Fibroblast of mammary gland (primary cell): ENCODE measurements at places on chromosomes 13 and 19.
A peak's percentile ranks its signal among the peaks of the same experiment; 100 is the strongest.

GRCh38 chr13:110627761-110628476 lies 12.6 kb downstream of the NAXD start:
- no peak for DNase-seq

GRCh38 chr19:38849147-38849859 lies 483 bp downstream of the HNRNPL start:
- DNase-seq = peak; percentile 92

DNA sequence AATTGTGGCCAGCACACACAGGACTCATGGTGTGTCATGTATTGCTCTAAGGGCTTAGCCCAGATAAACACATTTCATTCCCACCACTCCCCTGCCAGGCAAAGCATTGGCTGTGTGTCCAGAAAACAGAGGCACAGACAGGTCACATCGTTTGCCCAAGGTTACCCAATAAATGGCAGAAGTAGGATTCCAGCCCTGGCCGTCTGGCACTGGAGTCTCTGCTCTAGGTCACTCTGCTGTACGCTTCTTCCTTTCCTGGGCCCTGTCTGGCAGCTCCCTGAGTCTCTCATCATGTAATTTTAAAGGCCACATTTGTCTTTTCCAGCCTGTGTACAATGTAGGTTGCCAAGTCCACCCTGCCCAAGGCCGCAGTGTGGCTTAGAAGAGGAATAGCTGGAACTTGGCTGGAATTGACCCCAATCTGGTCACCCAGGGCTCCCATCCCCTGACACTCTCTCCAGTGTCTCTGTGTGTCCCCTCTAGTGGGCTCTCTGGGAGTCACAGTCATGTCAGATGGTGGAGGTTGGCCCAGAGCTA lies 264.5 kb upstream of the TSHZ3 start:
- DNase-seq = no peak

DNA sequence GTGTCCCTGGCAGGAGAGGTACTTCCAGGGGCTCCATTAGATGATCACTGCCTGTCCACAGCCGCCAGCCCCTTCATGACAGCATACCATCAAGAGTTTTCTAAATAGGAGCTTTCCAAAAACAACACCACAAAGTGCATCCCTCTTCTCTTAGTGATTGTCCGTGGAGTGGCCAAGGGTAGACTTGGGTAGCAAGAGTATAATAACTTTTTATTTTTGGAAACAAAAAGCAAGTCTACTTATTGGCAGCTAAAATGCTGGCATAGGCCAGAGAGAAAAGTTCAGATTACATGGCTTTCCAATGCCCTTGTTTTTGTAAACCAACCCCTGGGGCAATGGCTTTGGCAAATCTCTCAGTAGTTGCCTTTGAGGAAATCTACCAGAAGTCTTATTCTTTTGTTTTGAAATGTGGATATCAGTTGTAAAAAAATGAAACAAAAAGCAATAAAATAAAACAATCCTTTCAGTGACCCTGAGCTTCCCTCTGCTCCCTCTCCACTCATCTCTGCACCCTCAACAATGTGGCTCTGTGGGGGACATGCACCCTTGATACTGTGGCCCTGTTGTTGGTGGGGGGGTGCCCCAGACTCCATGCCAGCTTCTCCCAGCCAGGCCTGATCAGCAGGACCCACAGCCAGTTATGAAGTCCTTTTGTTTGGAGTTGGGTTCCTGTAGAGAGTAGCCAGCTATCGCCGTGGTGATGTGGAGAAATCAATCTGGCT lies 294.1 kb downstream of the DLEU7 start:
- no peak for DNase-seq

GRCh38 chr13:35659796-35660195 lies 183.3 kb upstream of the MAB21L1 start:
- no peak for DNase-seq

- DNase-seq = peak; percentile 27
These were observed 9.4 kb upstream of the NUP62 start for GRCh38 chr19:49938662-49939061.

DNA sequence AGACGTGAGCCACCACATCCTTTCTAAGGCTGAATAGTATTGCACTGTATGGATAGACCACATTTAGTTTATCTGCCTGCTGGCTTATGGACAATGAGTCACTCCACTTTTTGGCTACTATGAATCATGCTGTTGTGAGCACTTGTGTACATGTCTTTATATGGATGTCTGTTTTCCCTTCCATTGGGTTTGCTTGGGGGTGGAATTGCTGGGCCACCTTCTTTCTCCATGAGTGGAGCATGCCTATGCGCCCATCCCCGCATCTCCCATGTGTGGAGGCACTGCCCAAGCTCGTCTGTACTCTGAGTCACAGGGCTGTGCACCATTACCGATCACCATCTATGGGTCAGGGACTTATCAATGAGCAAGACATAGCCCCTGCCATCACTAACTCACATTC lies 127.2 kb upstream of the GJB6 start:
- peak; percentile 100 for DNase-seq

GRCh38 chr19:37413313-37414084 lies 42.6 kb downstream of the ZNF527 start:
- peak; percentile 7 for DNase-seq

- no peak for DNase-seq
These were observed 41.7 kb downstream of the MIPEP start for GRCh38 chr13:23847497-23847896.

GRCh38 chr19:43562226-43562697 lies 13.1 kb downstream of the XRCC1 start:
- no peak for DNase-seq

- no peak for DNase-seq
These were observed 641.0 kb downstream of the FGF9 start for GRCh38 chr13:22311734-22312404.

DNA sequence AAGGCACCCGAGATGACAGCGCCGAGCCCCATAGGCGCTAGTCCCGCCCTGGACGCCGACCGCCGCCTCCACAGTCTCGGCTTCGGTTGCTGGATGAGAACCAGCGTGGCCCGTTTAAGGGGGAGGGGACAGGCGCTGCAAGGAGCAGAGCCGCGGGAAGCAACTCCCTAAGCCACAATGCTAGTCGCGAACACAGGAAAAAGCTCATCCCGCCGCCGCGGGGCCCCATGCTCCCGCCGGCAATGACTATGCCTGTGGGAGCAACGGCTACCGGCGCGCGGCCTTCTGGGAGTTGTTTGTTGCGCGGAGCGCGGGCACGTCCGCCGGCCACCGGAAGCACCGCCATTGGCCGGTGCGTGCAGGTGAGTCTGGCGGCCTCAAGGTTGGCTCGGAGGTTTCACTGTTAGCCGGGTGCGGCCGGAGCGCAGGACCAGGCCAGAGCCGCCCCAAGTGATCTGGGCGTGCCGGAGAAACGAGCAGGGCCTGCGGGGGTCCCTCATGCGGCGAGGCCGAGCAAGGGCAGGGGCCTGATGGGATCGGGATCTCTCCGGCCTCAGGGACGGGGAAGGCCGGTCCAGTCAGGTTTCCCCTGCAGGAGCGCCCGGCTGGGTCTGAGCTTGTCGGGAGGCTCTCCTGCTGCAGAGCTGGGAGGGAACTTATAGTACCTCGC lies at the start of gene ZNF544:
ZNF544 (plus strand) TSS at position 330 of the 670 bp plus-strand sequence. CDS start 15,110 bp downstream, outside the sequence.
- peak; percentile 67 for DNase-seq

DNA sequence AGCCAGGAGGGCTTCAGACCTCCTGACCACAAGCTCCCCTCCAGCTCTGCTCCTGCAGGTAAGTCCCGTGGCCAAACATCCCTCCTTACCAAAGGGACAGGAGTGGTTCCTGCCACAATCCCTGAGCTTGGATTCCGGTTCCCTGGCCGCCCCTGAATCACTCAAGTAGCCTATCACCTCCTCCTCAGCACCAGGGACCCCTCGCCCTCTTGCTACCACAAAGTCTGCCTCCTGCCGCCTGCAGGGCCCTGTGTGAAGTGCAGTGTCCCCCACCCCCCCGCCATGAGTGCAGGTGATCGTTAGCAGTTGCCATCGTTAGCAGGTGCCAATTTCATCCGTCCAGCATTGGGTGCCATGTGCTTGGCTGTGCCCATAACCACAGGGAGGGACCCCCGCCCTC lies 40.8 kb upstream of the RANBP3 start:
- DNase-seq = no peak

DNA sequence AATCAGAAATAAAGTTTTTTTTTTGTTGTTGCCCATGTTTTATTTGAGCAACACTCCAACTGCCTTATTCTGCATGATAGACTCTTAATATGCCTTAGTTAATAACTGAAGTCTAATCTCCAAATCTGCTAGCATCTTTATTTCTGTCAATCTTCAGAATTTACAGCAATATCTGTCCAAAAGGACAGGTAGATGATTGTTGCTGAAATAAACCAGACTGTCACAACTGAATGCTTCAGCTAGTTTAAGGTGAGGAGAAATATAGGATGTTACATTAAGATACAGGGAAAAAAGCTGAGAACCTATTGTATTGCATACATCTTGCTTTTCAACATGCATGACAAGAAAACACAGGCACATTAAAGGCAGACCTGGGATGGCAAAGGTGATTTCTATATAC lies 204.3 kb downstream of the SLITRK1 start:
- no peak for DNase-seq

GRCh38 chr13:59877933-59878332 lies 285.8 kb downstream of the DIAPH3 start:
- peak; percentile 66 for DNase-seq

DNA sequence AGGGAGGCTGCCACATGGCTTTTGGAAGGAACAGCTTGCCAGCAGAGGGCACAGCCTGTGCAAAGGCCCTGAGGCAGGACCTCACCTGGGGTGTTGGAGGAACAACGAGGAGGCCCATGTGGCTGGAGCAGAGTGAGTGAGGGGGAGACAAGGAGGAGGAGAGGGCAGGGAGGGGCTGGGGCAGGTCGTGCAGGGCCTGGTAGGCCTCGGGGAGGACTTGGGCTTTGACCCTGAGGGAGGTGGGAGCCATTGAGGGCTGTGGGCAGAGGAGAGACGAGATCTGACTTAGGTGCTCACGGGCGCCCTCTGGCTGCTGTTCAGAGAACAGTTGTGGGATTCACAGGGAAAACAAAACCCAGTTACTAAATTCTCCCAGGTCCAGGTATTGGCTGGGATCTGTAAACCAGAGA lies 25.2 kb downstream of the ZNRF4 start:
- DNase-seq = peak; percentile 35

DNA sequence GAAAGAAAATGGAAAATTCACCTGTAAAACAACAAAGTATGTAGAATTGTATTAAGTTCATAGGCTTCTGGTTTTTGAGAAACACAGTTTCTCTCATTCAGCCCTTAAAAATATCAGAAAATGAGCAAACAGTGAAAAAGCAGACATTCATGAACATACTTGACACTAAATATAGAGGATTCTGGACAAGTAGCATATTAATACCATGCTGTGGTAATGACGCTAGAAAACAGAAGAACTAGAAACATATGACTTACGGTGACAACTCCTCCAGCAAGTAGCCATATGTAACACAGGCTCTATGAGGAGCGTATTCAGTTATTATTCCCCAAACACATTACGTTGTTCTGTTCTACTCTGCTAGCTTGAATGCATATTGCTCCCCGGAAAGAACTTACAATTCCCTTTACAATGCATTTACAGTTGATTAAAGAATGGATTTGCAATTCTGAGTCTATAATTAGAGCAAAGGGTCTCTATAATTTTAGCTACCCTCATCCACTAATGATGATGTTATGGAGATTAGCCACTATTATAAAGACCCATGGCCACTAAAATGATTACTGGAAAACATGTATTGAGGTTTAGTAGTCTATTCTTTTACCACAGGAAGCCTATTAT lies 672.1 kb downstream of the EFNB2 start:
- no peak for DNase-seq

GRCh38 chr19:13861392-13861713 lies 15.6 kb upstream of the NANOS3 start:
- DNase-seq = no peak

- DNase-seq = no peak
These were observed 638 bp downstream of the USPL1 start for GRCh38 chr13:30618186-30618929.

GRCh38 chr13:97113231-97114001 lies 108.7 kb upstream of the MBNL2 start:
- no peak for DNase-seq

DNA sequence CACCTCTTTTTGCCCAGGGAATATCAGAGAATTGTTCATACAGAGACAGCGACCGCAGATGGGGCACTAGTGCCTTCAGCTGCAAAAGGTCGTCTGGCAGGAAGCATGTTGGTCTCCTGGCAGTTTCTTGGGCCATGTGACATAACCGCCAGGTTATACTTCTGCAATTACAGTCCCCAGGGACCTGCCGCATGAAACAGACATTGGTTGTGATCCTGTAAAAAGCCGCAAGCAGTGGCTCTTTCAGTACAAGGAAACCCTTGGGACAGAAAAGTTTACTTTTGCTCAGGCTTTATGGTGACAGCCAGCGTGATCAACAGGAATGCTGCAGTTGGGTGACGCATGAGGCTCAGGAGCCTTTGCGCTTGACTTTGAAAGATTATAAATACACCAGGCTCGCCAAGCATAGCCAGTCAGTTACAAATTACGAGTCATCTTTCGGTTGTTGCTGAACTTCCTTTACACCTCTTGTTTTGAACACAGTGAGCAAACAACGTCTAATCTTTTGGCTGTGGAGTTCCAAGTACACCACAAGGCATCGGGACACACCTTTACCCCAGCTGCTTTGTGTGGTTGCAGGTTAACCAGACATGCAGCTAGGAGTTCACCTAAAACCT lies 50.5 kb upstream of the UBE2L5 start:
- DNase-seq = peak; percentile 83

DNA sequence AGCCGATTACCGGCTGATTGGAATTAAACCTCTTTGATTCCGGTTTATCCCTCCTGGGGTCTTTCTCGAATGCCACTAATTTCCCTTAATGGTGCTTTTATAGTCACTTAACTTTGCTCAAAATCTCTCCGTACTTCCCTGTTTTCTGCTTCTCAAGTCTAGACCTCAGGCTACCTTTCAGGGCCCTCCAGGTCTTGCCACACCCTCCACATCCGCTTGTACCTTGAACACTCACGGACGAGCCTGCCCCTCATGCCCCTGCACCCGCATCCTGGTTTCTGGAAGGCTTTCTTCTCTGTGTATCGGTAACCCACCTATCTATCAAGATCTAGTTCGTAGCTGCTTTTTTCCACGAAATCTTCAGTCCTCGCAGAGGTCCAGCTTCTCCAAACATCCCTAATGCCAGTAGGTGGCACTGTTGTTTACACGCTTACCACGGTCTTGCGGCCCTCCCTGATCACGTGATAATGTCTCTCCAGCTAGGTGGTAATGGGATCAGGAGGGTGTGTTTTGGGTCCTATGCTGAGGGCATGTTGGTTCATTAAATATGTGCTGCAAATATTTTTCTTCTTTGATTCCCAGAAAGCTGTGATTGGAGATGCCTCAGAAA lies 13.8 kb downstream of the ATP12A start:
- DNase-seq = peak; percentile 60

GRCh38 chr13:40438999-40439797 lies 227.2 kb downstream of the FOXO1 start:
- peak; percentile 59 for DNase-seq

- no peak for DNase-seq
These were observed 60.8 kb upstream of the MYCBP2 start for GRCh38 chr13:77387607-77388200.

- DNase-seq = no peak
These were observed 115.2 kb downstream of the STK24 start for GRCh38 chr13:98461486-98462240.

DNA sequence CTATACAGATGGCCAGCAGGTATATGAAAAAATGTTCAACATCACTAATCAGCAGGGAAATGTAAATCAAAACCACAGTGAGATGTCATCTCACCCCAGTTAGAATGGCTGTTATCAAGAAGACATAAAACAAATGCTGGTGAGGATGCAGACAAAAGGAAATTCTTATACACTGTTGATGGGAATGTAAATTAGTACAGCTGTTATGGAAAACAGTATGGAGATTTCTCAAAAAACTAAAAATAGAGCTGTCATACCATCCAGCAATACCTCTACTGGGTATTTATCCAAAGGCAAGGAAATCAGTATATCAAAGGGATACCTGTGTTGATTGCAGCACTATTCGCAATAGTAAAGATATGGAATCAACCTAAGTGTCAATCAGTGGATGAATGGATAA lies 22.9 kb downstream of the COG3 start:
- no peak for DNase-seq
